Stimulated activated CD4-positive, alpha-beta T cell treated with anti-CD3 and anti-CD28 coated beads, Interleukin-15, amount 100 ng/mL, for 48 hours (primary cell): ENCODE measurements at places on chromosomes 2 and 18.

- no peak for DNase-seq
Measured at GRCh38 chr2:41990688-41991087, 57.1 kb upstream of the PKDCC start.

GRCh38 chr2:44055229-44055628, 59.4 kb upstream of the LRPPRC start:
- DNase-seq = no peak

GRCh38 chr2:176821350-176821749, 391.2 kb upstream of the HNRNPA3 start:
- no peak for DNase-seq

DNA sequence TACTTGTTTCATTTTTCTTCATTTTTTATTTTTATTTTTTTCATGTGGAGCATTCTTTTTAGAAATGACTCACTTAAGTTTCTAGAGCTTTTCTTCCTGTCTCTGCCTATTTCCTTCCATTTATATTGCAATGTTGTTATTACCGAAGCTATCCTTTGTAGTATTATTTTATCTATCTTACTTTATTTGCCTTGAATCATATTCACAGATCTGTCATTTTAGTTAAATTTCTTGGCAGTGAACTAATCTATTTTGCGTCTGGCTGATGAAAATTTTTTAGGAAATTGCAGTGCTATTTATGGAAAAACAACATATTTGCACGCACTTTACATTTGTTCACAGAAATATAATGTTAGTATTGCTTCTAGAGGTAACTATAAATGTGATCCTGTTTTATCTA, 956.9 kb upstream of the SLC39A10 start:
- no peak for DNase-seq

- no peak for DNase-seq
Measured at GRCh38 chr2:80361904-80362303, 57.4 kb upstream of the LRRTM1 start.

DNA sequence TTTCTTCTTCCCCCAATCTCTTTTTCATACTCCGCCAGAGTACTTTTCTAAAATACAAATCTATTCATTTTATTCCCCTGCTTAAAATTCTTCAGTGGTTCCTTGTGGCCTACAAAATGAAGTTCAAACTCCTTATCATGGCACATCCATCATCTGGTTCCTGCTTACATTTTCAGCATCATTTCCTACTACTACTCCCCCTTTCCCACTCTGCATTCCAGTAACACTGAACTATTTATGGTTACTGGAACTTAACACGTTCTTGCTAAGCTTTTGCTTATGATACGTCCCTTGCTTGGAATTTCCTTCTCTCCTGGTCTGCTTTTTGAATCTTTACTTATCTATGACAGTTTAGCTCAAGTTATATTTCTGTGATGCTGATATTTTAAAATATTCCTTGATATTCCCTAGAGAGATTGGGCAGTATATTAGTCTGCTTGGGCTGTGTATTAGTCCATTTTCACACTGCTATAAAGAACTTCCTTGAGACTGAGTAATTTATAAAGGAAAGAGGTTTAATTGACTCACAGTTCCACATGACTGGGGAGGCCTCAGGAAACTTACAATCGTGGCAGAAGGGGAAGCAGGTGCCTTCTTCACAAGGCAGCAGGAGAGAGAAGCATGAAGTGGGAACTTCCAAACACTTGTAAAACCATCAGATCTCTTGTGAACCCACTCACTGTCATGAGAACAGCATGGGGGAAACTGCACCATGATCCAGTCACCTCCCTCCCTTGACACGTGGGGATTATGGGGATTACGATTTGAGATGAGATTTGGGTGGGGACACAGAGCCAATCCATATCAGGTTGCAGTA, 53.2 kb downstream of the BMPR2 start:
- no peak for DNase-seq

DNA sequence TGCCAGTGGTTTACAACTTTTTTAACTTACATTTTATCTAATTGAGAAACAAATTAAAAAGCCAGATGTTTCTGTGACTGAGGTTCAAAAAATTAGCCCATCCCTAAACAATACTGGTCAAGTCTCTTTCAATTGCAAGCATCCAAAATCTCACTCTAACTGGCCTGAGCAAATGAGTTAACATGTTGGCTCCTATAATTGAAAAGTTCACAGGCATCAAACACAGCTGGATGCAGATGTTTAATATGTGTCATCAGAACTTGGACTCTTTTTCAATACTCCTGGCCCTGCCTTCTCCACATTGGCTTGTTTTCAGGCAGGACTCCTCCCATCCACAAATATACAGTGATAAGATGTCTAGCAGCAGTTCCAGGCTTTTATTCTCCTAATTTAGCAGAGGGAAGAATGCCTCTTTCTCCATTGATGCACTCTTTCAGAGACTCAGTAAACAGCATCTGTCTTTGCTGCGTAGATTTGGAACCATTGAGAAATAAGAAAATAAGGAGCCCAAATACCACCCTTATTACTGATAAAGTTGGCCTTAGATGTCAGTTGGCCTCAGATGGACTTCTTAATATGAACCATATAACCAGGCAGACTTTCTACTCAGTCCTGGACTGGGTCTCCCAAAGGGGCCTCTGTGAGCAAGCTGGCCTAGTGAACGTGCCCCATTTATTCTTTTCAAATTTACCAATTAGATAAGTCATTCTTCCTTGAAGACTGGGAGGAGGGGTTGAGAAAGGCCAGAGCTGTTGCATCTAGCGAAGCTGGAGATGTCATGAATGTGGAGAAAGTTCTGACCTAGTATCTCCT, 30.4 kb upstream of the FN1 start:
- no peak for DNase-seq

DNA sequence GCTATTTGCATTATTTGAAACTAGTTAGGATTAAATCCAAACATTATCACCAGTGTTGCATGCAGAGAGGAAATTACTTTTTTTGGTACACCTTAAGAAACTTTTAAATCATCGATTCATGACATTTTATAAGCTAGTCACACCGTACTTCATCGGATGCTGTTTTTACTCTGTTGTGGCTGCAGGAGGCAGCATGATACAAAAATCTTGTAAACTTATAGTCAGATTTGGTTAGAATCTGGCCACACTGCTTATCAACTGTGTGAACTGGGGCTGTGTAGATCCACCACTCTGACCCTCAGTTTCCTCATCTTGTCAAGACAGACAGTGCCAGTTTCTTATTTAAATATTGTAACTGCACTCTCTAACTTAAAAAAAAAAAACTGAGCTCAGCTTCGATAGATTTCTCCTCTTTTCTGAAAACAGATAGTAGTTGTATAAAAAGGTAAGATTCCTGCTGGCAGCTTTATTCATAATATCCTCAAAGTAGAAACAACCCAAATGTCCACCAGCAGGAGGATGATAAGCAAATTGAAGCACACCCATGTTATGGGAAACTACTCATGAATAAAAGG, 77.8 kb downstream of the RAPGEF4 start:
- DNase-seq = no peak

DNA sequence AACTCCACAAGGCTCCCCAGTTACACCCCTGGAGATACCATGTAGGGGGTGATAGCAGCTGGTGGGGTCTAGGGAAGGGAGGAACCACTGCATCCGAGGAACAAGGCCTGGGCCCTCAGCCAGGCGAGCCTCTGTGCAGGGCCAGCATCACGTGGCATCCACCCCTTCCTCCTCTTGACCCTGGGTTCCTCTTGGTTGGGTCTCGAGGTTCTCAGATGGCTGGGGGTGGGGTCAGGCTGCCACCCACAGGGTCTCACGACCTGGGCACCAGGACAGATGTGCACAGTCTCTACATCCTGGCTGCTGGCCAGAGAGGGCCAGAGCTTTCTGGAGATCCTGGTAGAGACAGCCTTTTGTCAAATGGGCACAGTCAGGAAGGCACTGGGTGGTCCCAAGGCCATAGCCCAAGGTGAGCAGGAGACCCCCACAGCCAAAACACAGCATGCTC, 10.4 kb downstream of the HS6ST1 start:
- DNase-seq = no peak
